ENCODE measurements at places on chromosomes 13 and 19. TPM values are rescaled to one million over a fixed set of nuclear protein-coding genes. Genes with fewer than 3 reads are reported as not detected.

GRCh38 chr19:55075371-55075998 is at the start of gene EPS8L1:
EPS8L1 (plus strand) TSS chr19:55075869; CDS start chr19:55076445, 576 bp downstream.
- DNase-seq, result no peak

DNA sequence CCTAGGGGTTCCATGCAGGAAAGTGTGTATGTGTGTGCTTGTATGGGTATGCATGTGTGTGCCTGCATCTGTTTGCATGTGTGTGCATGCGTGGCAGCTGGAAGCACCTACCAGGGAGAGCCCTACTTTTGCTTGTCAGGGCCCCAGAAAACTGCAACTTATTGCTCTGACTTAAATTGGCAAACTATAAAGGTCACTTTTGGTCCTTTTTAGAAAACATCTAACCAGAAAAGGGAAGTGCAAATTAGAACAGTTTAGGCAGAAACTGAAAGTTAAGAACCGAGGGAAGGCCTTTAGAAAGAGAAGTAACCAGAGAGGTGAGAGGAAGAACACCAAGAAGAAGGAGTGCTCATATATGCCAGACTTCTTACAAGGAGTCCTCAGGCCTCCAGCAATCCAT is 32.5 kb downstream of the DLEU7 start:
- DNase-seq, result no peak

DNA sequence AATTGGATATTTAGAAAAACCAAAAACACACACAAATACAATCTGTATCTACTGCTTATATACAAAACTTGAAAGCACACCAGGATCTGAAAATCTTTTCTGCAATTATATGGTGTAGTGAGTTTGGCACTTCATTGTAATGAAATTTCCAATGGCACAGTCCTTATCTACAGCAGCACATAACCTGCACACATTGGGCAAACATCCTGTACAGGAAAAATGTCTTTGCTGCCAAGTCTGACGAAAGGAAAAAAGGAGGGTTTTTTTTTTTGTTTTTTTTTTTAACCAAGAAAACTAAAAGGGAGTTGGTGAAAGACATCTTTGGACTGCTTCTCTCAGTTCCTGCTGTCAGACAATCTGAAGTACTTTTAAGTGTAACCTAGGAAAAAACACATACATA is 107.8 kb downstream of the FOXO1 start:
- no peak for DNase-seq

- no peak for DNase-seq
Measured at GRCh38 chr19:33257828-33258227, 32.2 kb upstream of the SLC7A10 start.

GRCh38 chr13:25778365-25778764 is 273.5 kb downstream of the SHISA2 start:
- DNase-seq, result no peak

DNA sequence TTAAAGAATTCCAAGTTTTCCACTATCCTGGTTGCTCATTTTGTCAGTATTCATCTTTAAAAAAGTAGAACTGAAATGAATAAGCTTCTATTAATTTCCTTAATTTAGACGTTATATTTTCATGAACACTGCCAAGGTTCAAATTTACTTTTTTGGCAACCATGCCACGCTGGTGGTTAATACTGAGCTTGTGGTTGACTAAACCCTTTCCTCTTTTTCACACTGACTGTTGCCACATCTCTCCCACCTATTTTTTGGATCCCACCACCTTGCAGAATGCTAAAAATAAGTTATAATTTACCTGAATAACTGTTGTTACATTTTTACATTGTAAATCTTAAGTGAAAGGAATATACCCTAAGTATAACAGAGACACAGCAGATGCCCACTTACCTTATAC is 45.0 kb downstream of the FLT3 start:
- DNase-seq, result no peak

DNA sequence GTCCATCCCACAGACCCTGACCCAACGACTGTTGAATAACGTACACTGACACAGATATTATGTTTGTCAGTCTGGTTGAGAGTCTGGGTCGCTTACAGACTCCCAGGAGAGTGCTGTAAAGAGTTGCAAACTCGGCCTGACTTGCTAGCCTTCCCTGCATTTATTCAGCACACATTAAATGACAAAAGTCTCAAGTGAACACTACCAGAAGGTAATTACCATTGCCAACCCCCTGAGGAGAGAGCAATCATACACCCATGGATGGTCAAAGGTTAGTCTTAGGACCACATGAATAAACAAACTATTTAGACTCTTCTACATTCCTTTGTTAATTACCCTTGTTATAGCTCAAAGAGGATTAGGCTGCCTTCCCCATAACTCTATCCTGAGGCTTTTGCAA is 1048.6 kb downstream of the PCDH17 start:
- no peak for DNase-seq

DNA sequence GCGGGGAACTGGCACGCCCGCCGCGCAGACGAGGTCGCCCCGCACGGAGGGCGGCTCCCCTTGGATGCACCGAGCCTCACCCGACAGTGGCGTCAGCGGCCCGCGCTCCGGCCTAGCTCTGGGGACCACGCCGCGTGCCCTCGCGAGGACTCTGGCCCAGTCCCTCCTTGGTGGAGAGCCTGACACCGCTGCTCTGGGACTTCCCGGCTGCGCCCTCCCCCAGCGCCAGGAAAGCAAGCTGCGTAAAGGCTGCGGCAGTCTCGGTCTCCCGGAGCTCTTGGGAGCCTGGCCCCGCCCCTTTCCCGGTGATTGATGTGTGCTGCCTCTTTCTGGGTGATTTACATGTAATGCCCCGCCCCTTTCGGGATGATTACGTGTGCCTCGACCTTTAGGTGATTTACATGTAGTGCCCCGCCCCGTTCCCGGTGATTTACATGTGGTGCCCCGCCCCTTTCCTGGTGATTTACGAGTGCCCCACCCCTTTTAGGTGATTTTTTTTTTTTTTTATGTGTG is at the start of gene LENG9:
Gene LENG9, minus strand, starts transcription at position 248 of the 513 bp plus-strand sequence. CDS start 252 bp downstream, outside the sequence.
- DNase-seq, result peak; percentile 99

GRCh38 chr19:13100031-13100588 is 2.5 kb downstream of the LYL1 start:
- DNase-seq, result no peak

- no peak for DNase-seq
Measured at GRCh38 chr19:7859831-7860713, 14.1 kb downstream of the PRR36 start.

DNA sequence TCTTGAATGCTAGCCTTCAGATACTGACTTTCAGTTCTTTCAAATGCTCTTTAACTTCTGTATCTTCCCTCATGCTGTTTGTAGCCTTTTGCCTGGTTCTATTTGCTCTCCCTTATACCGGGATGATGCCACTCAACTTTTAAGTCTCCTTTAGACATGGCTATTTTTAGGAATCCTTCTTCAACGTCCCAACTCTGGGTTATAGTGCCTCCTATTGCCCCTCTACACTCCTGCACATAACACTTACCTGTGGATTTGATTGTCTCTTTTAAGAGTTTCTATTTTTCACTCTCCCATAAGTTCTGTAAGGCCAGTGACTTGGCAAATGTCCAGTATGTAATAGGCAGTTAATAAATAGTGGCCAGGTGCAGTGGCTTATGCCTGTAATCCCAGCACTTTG is 343.0 kb downstream of the KLF5 start:
- no peak for DNase-seq

DNA sequence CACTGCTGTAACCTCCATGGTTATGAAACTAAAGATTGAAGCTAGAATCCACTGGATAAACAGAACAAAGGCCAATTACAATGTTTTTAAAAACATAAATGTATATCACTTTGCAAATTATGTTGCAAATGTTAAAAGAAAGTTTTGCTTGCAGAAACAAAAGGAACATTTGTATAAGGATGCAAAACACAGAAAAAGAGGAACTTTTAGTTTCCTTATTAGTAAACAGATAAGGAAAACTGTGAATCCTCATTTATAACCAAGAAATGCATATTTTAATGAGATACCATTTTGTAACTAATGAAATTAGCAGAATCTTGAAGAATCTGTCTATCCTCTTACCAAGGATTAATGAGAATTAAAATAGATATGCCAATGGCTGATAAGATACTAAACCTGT is 32.3 kb downstream of the LPAR6 start:
- no peak for DNase-seq

DNA sequence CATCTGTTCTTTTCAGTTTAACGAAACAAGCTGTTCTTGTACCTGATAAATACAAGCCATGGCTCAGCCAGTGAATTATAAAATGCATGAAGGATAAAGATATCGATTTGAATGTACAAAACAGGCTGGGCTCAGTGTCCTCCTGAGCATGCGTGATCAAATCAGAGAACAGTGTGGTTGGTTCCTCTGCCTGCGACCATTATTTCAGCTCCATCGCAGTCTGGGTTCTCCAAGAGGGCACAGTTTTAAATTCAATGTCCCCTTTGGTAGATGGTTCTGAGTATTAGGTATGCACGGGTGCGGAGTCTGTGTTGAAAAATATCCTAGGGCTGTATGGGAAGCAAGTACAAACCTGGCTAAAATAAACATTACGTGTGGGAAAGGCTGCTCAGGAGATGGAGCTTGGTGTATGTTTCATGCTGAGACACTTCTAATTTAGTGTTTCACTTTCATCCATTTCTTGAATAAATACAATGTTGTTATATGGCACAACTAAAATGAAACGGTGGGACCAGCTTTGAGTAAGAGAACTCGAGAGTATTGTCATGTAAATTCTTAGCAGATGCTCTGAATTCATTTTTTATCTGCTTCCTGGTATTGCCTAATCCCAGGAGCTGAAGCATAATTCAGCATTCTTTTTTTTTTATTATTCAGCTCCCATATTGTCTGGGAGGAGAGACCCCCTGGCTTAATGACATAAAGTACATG is 458.7 kb downstream of the MYO16 start:
- no peak for DNase-seq

GRCh38 chr19:41478171-41478570 is 35.2 kb downstream of the ERICH4 start:
- no peak for DNase-seq

DNA sequence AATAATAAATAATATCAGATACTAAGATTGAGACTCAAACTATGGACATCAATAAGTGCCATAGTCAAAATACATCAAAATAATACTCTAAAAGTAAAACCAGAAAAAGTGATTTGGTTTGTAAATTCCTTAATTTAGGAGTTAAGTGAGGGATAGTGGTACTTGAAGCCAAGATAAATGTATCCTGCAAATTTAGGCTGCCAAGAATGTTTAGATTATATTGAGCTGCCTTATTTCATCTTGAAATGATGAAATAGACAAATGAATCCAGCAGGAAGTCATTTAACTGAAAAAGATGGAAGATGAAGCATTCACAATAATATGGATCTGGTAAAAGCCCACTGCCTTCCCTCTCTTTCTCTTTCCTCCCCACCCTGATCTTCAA is 112.3 kb downstream of the LRCH1 start:
- no peak for DNase-seq

DNA sequence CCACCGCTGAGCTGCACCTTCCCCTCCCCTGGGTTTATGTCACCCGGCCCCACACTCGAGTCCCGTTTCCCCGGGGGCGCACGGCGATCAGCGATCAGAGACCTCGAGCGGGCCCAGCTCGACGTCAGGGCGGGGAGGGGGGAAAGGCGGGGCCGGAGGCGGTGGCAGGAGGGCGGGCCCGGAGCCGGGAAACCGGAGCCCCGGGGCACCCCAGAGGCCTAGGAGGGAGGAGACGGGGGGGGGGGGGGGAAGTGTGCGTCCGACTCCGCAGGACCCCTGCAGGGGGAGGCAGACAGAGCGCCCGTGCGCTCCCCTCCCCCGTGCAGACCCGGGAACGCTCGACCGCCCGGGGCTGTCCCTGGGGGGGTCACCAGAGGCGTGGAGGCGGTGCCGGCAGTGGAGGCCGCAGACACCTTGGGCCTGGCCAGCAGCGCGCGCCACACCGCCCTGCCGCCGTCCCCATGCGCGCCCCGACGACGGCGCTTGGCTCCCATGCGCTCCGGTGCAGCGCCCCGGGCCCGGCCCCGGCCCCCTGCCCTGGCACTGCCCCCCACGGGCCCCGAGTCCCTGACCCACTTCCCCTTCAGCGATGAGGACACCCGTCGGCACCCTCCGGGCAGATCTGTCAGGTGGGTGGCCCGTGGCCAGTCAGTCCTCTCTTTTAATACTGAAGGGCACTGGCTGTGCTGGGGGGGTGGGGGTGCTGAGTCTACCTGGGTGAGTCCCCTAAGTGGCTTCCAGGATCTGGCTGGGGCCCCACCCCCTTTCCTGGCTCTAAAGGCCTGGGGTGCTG is 11.8 kb downstream of the PDE4A start:
- no peak for DNase-seq

- DNase-seq, result peak; percentile 8
Measured at GRCh38 chr13:29713839-29714238, 118.4 kb upstream of the SLC7A1 start.

DNA sequence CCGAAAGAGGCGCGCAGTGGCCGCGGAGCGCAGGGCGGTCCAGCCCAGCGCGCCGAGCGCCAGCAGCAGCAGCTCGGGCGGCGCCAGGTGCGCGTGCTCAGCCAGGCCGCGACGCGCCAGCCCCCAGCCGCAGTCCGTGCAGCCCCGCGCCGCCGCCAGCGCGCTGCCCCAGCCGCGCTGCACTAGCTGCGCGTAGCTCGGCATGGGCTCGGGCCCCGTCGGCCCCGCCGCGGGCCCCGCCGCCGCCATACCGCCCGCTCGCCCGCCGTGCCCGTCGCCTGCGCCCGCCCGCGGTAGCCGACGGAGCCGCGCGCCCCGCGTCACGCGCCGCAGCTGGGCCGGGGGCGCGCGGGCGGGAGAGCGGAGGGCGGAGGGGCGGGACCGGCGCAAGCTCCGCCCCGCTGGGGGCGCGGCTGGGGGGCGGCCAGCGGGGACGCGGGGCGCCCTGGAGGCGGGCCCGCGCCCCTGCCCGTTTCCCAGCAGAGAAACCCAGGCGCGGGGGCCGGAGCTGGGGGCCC is at the start of gene CERS1:
Gene CERS1, minus strand, starts transcription at position 335 of the 518 bp plus-strand sequence. Its CDS starts 86 bp downstream, at position 249.
- DNase-seq, result no peak

DNA sequence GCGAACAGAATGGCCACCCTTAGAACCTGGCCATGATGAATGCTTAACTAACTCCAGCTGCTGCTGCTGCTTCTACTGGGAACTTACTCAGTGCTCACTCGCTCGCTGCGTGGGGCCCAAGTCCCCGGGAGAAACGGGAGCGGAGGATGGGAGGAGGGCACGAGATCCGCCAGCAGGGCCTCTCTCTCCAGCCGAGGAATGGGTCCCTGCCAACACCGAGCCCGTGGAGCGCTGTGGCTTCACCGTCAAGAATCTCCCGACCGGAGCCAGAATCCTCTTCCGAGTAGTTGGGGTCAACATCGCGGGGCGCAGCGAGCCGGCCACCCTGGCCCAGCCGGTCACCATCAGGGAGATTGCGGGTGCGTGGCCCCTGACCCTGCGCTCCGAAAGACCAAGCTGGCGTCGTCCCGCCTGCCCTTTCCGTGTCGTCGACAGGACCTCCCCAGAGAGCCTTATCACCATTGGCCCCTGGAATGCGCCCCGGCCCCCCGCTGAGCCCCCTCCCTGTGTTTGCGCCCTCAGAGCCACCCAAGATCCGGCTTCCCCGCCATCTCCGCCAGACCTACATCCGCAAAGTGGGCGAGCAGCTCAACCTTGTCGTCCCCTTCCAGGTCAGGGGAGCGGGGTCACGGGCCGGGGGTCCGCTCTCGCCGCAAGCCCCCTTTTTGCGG is 17.8 kb upstream of the EMC10 start:
- DNase-seq, result no peak

The ZFR2 gene
- total RNA-seq, result 0.34 TPM

The TRPM4 gene
- 44.2 TPM for total RNA-seq

The LILRA6 gene
- not detected for total RNA-seq

The S1PR5 gene
- 4.4 TPM for total RNA-seq

The CRX gene
- not detected for total RNA-seq

Measured in HCT116 (cell line).